Left forelimb (tissue), 1 donor: ENCODE measurements at places on chromosomes 6 and 20.

DNA sequence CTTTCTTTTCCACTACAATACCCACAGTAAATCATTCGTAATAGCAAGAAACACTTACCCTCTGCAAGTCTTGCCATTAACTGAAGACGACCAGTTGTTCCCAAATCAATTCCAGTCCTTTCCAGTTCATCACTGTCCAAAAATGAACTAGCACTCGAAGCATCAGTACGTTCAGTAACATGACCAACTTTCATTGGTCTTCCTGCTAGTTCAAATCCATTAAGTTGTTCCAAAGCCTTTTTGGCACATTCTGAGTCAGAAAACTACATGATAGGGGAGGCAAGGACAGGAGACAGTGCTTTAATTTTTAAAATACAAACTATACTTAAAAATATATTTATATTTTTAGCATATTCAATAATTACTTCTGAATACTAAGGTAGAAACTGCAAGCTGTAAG lies 14.9 kb downstream of the ROMO1 start:
- DNase-seq: no peak

DNA sequence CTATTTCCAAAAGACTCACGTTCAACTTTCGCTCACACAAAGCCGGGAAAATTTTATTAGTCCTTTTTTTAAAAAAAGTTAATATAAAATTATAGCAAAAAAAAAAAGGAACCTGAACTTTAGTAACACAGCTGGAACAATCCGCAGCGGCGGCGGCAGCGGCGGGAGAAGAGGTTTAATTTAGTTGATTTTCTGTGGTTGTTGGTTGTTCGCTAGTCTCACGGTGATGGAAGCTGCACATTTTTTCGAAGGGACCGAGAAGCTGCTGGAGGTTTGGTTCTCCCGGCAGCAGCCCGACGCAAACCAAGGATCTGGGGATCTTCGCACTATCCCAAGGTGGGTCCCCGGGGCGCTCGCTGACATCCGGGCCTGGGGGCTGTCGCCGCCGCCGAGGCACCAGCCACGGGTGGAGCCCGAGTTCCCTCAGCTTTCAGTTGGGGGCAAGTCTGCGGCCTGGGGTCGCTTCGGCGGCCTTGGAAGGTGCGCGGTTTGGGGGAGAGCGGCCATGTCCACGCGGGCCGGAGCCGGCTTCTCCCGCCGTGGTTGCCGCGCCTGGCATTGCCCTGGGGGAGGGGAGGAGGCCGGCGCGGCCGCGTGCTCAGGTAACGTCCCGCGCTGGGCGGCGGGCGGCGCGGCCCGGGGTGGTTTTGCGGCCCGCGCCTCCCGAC lies 429 bp downstream of the AMD1 start:
- peak; percentile 78 for DNase-seq

- no peak for DNase-seq
These were observed 58.0 kb downstream of the MYH7B start for GRCh38 chr20:35013421-35014411.

DNA sequence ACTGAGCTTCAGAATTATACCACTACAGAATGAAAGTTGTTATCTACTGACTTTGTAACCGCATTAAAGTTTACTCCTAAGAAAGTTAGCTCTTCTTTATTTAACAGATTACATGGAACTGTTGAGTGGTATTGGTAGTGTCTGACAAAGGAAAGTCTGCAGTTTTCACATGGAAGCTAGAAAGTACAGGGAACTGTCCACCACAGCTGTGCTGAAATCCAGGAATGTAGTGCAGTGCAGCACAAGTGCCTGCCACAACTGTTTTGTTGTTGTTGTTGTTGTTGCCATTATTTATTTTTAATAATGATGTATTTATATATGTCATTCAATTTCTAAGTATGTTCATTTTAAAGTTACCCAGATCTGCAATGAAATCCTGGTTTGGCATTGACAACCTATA lies 464.9 kb downstream of the TBC1D32 start:
- no peak for DNase-seq

DNA sequence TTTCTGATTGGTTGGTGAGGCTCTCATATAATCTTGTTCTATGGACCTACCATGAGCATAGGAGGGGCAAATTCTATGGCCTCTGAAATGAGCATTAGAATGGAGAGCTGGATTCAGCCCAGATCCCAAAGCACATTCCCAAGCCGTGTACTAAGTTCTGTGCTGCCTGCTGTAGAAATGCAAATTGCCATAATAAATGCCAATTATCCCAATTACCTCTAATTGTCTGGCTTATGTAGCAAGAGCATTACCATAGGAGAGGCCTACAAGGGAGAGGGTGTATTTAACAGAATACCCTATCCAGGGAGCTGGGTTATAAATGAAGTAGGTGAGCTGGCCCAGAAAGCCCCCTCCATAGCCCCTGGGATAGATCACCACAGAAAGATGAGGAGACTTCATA lies 126.8 kb downstream of the LRFN2 start:
- DNase-seq: no peak

DNA sequence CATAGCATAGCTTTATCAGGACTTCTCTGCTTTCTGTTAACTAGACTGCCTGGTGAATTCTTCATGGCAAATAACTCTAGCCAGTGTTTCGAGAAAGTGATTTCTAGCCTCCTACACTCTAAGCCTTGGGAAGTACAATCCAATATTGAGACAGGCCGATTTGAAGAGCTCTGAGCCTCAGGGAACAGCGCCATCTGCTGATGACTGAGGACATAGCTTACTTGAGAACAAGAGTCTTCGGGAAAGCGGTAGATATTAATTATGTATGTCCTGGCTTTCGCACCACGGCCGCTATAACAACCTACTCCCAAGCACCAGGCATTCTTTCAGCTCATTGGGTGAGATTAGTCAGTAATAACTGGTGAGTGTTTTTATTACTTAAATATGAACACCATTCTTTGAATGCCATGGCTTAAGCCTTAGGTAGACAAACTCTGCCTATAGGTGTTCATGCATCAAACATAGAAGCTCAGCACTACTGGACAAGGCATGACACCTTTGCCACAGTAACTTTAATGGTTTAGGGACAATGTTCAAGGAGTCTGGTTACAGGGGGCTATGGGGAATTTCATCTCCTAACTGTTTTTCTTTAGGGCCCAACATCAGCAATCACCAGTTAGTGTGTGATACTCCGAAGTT lies 518.6 kb downstream of the BMP2 start:
- peak; percentile 76 for DNase-seq

DNA sequence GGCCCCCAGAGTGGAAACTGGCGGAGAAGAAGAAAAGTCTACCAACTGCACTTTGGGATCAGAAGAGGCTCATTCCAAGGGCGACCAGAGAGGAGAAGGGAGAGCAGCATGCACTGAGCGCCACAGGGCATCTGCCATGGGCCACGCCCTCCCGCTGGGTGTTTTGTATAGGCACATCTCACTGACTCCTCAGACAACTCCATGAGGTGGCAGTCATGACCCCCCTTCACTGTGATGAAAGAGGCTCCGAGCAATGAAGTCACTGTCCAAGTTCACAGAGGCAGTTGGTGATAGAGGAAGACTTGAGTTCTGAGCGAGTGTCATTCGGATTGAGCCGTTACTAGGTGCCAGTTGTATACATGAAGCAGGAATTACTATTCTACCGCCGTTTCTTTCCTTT lies 15.4 kb downstream of the BPIFB1 start:
- DNase-seq: no peak

- no peak for DNase-seq
These were observed 223.3 kb downstream of the TMEM242 start for GRCh38 chr6:157099912-157100593.

- DNase-seq: no peak
These were observed 13.4 kb upstream of the SMIM8 start for GRCh38 chr6:87308970-87309369.

GRCh38 chr6:113723182-113723581 lies 134.0 kb upstream of the MARCKS start:
- DNase-seq: no peak

GRCh38 chr6:32968867-32969684 lies 682 bp downstream of the BRD2 start:
- no peak for DNase-seq

DNA sequence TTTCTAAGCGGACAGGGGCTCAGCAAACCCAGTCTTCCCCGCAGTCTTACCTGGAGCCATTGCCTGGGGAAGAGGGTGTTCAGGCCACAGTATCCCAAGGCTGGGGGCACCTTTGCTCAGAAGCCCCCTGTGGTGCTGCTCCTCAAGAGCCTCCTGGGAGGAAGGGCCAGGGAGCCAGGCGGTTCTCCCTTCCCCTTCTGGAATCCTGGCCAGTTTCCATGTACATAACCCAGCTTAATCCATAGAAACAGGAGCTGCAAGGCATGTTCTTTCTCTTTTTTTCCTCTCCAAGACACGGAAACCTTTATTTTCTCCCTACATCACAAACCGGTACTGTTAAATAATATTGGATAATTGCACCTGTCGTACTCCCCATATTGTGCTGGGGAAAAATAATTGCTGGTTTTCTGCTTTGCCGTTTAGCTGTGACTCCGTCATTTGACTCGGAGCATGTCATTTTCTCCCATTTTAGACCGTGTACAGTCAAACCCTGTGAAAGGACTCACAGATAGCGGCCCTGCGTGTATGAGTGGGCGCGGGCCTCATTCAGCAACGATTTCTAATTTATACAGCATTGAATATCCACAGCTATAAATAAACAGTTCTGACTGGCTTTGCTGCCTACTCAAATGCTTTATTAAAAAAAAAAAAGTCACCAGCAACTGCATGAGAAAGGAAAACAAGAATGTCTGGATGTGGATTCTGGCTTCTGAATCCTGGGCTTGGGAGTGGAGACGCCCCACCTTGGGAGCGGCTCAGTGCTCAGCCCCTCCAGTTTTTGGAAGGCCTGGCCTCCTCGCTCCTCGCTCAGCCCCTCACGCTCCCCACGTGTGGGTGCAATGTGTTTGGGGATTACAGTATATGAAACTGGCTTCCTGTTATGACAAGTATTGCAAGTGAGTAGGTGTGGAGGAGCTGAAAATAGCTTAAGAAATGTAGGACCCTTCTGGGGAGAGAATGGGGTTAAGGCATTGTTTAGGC lies 67.3 kb downstream of the ADTRP start:
- no peak for DNase-seq

DNA sequence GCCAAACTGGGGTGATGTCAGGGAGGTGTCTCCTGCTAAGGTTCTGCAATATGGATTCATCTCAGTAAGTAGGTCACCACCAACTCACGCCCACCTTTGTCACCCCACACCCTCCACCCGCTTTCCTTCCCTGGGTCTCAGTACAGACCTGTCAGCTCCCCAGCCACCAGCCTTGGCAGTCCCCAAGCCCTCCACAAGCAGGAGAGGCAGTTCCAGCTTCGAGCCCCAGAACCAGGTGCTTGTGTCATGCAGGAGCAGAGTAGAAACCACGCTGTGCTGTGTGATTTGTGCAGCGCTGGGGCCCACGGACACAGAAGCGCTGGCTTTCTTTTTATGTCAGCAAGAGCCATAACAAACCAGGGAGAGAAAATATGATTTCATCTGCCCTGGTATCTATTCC lies 89.0 kb upstream of the CDH4 start:
- no peak for DNase-seq

DNA sequence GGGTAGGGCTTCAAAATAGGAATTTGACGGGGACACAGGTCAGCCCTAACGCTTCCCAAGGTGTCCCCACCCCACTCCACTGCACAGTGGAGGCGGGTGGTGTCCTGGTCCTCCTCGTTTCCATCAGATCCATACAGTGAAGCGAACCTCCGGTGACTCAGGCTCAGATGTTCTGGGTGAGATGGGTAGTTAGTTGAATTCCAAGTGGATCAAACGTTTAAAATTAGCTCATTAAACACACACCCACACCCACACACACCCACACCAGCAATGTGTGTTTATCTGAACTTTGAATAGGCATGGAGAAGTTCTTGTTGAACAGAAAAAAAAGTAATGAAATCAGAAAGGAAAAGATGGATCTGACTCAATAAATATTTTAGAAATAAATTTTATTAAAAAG lies 58.9 kb downstream of the CDH4 start:
- DNase-seq: no peak

DNA sequence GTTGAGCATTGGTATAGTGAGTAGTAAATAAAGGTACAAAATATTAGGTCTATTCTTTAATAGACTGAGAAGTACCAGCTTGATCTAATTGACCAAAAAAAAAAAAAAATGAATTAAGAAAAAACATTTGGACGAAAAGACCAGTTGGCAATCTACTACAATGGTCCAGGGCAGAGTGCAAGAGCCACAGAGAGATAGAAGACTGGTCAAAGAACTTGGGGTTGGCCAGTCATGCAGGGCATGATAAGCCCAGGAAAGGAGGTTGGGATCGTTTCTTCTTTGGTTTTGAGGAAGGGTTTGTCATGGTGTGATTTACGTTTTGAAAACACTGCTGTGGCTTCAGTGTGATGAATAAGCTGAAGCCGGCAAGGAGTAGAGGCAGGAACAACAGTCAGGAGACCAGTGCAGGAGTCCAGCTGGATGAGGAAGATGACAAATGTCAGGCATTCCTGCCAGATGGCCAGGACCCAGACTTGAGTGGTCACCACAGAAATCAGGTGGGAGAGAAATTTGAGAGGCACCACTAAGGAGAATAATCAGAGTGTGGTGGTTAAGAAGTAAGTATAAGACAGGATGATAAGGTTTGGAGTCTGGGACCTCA lies 14.0 kb downstream of the SMLR1 start:
- no peak for DNase-seq

DNA sequence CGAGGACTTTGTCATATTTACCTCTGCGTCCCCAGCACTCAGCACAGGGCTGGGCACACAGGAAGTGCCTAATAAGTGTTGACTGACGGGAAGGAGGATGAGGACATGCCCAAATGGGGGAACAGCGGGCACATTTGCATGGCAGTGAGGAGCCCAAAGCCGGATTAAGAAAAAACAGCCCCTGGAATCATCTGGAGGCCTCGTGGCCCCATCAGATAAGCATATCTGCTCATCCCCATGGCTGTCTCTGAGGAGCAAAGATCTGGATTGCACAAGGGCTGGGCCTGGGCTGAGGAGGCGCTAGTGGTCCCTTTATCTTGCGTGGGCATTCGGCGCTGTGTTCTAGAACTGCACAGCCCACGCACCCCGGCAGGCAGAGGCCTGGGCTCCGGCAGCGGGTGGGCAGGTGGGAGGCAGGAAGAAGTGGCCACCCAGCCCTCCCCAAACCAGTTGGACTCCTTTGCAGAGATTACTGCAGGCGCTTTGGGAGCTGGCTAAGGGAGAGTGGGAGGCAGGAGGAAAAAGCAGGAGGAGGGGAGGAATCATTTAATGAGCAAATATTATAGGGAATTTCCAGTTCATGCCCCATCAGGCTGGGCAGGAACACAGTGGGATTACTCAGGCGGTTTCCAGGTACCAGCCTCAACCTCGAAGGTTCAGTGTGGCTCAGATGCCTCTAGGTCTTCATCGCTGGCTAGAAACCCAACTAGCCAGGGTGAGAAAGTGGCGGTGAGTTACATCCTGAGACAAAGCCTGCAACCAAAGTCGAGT lies 108.1 kb downstream of the CEBPB start:
- DNase-seq: no peak

GRCh38 chr6:152316024-152316423 lies 321.1 kb downstream of the SYNE1 start:
- no peak for DNase-seq
